Activated CD4-positive, alpha-beta T cell treated with anti-CD3 and anti-CD28 coated beads, Interleukin-2, amount 50 U/mL, for 1 hour (primary cell): ENCODE measurements at places on chromosomes 3 and 15.

DNA sequence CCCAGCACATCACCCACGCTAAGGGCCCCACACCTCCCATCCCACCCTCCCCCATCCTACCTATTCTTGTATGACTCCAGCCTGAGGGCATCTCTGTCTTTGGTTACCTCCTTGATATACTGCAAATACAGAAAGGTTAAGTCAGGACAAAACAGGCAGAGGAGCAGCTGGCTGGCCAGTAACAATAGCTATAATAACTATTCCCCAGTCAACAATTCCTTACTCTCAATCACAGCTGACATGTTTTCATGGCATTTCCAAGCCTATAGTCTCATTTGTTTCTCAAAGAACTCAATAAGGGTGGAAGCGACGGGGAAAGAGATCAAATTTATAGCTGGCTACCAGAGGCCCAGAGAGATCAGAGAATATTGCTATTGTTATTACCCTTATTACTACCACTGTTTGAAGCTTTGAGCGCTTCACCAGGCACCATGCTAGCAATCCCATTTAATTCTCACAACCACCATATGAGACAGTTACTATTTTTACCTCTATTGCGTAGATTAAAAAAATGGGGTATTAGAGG lies 93.0 kb upstream of the C2CD4B start:
- no peak for DNase-seq

DNA sequence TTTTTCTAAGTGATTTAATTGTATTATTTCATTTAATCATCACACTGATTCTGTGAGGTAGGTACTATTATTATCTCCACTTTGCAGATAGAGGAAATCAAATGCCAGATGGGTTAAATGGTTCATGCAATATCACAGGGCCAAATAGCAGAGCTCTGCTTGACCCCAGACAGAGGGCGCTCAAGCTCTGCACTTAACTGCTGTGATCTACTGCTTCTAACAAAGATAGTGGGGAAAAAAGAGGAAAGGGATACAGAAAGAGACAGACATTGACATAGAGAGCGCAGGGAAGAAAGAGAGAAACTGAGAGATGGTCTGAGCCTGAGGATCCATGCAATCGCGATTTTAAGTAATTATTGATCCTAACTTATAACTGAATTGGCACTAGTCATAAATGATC lies 279.1 kb upstream of the THRB start:
- no peak for DNase-seq

GRCh38 chr3:23002836-23003732 lies 200.0 kb upstream of the UBE2E2 start:
- DNase-seq, result no peak

DNA sequence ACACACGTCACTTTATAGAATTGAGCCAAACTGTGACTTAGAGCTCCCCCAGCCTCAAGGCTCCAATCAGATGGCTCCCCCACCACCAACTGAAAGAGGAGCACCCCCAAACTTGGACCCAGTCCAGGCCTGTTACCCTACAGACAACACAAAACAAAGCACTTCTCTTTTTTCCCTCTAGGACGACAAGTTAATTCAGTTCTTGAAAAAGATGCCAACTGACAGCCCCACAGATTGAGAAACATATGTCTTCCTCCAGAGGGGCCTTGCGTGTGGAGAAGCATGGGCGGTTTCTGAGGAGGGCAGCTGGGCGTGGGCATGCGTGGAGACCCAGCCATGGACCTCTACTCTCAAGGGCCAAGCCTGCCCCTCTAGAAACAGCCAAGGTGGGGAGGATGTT lies 229.5 kb downstream of the SHQ1 start:
- DNase-seq, result no peak
